Fibroblast of skin of abdomen (primary cell): ENCODE measurements at places on chromosomes 7 and 10.

GRCh38 chr7:13850185-13850752, 139.2 kb downstream of the ETV1 start:
- peak; percentile 99 for DNase-seq

DNA sequence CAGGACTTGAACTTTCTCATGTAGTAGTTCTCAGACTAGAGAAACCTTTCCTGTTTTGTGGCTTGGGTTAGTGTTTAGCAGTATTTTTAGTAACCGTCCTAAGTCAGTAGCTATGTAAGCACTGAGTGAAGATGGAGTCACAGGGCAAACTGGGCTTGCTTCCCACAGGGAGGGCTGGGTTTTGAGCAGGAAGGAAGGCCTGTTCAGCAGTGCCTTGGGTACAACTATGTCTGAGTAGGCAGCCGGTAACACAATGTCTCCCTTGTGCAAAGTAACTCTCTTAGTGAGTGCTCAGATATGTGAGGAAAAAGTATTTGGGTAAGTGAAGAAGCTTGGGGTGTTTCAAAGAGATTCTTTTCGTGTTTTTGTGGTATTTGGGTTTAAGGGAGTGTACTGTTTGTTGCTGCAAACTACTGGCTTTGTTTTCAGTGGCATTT, 96.4 kb downstream of the CCSER2 start:
- DNase-seq = peak; percentile 90

GRCh38 chr7:112143136-112143535, 63.1 kb downstream of the DOCK4 start:
- peak; percentile 86 for DNase-seq

DNA sequence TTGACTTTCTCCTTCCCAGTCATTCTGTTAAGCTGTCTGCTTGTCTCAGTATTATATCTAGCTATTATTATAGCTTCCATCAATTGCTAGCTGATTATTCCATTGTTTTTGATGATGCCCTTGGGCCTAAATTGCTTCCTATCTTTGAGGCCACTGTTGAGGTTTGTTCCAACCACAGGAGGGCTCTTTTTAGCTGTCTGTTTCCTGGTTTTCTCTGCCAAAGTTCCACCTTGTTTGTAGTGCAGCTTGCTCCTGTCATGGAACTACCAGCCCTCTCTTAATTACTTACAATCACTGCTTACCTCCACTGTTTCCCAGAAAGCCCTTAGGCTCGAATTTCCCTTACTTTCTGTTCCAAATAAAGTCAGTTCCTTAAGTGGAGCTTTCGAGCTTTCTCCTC, 118.7 kb upstream of the SEC61G start:
- no peak for DNase-seq

GRCh38 chr10:1483246-1483645, 254.1 kb downstream of the ADARB2 start:
- DNase-seq = no peak
